ENCODE measurements at places on chromosomes 1 and 21.
A peak's percentile ranks its signal among the peaks of the same experiment; 100 is the strongest.

- peak; percentile 49 for DNase-seq
These were observed 55.2 kb upstream of the TARBP1 start for GRCh38 chr1:234533975-234534876.

GRCh38 chr21:33403786-33404585, 773 bp downstream of the IFNGR2 start:
- no peak for DNase-seq

- DNase-seq = no peak
These were observed 282.6 kb upstream of the VAMP3 start for GRCh38 chr1:7488475-7488842.

DNA sequence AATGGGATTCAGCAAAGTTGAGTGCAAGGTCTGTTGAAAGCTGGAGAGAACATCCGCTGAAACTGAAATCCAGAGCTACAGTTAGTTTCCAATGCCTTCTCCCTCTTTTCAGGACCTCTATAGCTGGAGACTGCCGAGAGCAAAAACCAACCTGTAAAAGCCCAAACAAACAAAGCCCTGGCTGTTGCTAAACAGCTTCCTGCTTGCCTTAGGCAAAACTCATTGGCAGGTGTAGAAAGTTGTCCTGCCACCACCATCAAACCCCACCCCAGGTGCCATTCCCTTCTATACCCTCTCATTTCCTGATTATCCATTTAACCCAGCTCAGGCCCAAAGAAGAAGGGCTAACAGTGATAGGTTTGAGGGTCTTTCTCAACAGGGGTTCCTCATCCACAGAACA, 24.7 kb downstream of the SCYL3 start:
- DNase-seq = no peak

DNA sequence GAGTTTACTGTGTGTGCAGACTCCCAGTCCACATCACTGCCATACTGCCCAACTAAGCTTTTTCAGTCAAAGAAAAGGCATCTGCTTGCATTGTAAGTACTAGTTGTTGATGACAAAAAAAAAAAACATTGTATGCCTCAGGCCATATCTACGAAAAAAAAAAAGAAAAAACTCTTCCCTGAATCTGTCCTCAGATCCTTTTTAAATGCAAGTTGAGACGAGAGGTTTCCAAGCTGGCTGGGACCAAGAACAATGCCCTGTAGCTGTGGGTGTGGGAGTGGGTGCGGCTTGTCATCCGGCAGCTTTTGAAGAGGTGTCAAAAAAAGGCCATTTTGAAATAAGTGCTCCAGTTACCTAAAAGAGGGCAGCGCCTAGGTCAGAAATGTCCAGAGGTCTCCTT, 29.2 kb upstream of the HHAT start:
- no peak for DNase-seq

GRCh38 chr21:45126983-45127382, 52.6 kb downstream of the ADARB1 start:
- DNase-seq = no peak

GRCh38 chr1:93620841-93621210, 60.8 kb downstream of the BCAR3 start:
- no peak for DNase-seq

DNA sequence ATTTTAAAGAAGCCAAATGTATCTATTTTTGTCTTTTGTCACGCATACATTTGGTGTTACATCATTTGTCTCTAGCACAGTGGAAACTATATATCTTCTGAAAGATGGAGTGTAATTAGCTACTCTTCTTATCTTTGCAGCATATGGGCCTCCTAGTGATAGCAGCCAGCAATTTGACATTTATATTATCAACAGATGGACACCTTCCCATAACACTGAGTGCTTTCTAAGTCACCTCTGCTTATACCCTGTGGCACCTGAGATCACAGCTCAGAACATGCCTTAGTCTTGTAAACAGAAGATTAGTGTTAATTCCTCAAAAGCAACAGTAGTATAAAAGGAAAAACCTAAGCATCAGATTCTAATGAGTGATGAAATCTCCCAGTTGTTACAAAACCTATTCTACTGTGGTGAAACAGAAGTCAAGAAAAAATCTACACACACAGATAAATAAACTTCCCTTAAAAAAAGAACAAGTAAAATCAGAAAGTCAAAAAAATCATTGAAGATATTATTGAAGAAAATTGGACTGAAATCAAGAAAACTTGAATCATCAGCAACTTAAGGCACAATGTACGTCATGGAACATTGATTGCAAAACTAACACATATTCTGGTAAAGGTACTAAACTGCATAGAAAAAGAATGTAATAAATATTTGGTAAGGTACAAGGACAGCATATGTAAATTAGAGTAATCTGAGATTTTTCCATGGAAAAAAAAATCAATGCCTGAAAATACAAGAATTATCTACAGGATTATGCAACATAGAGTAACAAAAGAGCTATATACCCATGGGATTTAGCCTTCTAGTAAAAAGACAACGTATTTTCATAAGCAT, 61.7 kb downstream of the KCNT2 start:
- DNase-seq = no peak

DNA sequence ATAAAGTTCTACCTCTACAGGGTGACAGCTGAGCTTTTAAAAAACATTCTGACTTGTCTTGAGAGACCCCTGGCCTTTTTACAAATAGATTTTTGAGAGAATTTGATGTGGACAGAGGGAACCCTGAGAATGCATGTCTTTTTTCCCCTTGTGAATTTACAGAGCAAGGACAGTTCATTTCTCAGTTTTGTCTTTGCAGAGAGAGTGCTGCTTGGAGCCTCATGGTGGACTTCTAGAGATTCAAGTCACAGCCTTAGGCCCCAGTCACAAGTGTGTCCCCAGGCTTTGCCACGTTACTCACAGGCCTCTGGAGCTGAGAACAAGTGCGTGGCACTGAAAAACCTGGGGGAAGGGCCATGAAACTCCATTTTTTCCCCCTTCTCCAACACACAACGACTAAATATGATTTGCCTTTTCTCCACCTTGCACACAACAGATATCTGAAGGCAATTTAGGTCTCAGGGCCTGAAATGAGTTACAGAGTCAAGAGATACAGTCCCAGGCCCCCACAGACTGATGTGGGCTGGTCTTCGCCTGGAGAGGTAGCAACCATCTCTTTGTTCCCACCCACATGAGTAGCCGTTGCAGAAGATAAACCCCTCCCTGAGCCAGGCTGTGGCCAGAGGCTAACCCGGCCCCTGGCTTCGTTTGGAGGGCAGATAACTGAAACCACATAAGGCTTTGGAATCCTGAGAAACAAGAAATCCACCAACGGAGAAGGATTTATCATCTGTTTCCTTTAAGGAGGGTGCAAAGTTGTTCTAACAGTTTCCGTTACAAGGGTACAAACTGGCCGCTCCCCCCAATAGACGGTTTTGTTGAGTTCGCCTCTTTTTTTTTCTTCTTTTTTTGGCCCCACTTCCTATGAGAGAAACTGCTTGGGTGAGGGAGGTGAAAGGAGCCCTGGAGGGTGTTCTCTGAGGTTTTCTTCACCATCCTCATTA, 1.0 kb upstream of the PIGV start:
- no peak for DNase-seq

DNA sequence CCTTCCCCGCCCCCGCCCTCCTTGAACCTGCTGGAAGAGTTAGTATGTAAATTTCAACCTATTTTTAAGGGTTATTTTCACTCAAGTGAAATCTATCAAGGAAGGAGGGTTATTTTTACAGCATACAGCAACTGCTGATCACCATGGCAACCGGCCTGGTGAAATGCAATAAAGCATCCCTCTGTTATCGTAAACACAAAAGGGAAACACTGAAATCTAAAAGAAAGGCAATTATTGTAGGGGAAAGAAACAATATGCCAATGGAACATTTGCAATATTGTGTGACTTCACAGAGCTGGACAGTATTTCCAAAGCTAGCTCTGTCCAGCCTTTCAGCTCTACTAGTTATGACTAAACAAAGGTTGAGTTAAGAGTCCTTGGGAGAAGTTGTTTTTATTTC, 588.3 kb upstream of the PBX1 start:
- no peak for DNase-seq

DNA sequence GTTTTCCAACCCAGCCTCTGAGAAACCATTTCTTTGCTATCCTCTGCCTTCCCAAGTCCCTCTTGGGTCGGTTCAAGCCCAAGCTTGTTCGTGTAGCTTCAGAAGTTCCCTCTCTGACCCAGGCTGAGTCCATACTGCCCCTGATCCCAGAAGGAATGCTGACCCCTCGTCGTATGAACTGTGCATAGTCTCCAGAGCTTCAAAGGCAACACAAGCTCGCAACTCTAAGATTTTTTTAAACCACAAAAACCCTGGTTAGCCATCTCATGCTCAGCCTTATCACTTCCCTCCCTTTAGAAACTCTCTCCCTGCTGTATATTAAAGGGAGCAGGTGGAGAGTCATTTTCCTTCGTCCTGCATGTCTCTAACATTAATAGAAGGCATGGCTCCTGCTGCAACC, 23.8 kb downstream of the EIF2D start:
- no peak for DNase-seq

DNA sequence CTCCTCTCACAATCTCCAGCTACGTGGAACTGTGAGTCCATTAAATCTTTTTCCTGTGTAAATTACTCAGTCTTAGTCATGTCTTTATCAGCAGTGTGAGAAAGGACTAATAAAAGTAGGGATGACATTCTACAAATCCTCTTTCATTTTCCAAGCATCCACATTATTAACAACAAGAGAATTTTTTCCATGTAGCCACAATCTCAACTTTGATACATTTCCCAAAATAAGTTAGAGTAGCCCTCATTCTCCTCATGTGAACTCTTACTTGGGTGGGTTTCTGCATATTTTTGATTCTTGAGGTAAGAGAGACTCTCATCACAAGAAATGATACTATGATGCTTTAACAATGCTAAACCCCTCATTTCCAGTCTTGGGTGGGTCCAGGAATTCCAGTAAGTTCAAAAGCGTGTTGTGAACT, 52.8 kb downstream of the TNFSF18 start:
- DNase-seq = no peak

DNA sequence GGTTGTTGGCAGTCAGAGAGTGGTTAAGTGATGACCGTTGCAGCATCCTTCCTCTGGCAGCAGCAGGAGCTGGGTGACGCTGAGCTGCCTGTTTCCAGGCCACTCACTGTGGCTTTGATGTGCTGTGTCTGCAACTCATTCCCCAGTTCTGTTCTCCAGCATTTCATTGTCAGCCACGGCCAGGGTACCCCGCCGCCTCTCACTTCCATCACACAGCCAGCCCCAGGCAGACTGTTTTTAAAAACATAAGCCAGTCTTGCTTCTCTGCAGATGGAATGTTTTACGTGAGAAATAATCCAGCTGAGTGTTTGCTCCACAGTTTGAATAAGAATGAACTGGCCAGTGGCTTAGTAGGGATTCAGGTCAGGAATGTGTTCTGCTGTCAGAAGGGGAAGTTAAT, 21.5 kb upstream of the ST6GALNAC3 start:
- no peak for DNase-seq

- no peak for DNase-seq
These were observed 142.6 kb upstream of the GJB5 start for GRCh38 chr1:34612091-34612827.

- DNase-seq = no peak
These were observed 3.5 kb downstream of the POMGNT1 start for GRCh38 chr1:46194641-46195193.

DNA sequence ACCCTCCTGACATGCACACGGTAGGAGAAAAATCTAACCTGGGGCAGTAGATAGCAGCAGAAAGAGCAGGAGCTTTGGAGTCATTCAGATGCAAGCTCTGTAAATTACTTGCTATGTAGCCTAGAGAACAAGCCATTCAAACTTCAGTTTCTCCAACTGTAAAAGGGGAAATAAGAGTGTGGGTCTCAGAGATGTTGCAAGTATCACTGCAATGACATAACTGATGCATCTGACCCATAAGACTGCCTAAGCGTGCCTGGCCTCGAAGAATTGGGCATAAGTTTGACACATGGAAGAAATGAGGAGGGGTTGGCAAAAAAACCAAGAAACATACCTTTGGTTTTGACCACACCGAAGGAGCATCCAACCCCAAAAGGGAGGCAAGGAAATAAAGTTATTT, 5.2 kb downstream of the AK2 start:
- no peak for DNase-seq

- no peak for DNase-seq
These were observed 37.4 kb downstream of the PCAT6 start for GRCh38 chr1:202848191-202848542.

DNA sequence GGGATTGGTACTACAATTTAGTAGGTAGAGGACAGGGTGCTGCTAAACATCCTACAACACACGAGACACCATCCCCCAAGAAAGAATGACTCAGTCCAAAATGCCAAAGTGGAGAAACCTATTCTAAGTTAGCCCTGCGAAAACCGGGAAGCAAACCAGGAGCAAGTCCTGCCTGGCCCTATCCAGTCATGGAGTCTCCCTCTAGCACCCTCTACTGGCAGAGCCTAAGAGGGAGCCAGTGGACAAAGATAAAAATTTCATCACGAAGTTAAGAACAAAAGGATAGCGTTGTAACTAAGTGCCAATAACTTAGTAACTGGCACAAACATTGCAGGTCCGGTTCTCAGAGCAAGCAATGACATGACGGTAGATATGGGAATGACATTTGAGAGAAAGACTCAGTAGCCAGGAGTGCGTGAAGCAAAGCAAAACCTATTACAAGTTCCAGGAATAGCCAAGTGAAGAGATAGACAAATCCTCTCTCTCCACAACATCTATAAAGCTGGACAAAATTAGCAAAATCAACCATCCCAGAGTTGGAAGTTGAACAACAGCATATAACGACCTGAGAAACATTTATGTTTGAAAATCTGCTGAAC, 383.5 kb downstream of the OMA1 start:
- no peak for DNase-seq

DNA sequence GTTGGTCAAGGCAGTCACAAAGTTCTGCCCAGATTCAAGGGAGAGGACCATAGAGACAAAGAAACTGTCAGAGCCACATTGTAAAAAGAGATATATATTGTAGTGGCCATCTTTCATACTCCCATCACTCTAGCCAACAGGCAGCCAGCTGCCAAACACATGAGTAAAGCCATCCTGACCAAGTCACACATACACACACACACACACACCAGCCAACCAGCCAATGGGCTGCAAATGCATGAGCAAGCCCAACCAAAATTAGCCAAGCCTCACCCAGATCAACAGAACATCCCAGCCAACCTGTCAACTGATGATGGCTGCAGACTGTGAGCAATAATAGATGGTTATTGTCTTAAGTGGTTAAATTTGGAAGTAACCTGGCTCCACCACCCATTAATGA, 120.7 kb downstream of the SEC16B start:
- no peak for DNase-seq

GRCh38 chr1:67880056-67880601, 46.9 kb upstream of the GNG12 start:
- DNase-seq = peak; percentile 97
